CD8-positive, alpha-beta memory T cell (primary cell): ENCODE measurements at places on chromosomes 3 and 15. TPM values are rescaled to one million over a fixed set of nuclear protein-coding genes. Genes with fewer than 3 reads are reported as not detected.

Gene ST6GAL1
- 96.8 TPM for total RNA-seq

Gene MB21D2
- total RNA-seq, result 1.1 TPM

DNA sequence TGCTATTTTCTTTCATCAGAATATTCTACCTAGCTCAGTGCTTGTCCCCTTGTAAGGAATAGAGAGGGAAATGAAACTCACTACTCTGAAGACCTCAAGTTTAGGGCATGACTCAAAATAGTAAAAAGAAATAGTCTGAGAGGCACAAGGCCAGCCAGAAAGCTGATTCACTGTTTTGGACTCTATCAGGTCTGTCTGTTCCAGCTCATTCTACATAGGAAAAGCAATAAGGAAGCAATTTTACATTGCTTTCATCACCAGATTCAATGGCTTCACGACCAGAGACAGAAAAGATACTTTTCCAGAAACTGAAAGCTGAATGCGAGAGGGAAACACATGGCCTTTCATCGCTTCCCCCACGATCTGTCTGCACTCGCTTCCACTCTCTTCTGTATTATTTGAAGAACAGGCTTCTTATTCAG is 276.0 kb downstream of the GBE1 start:
- no peaks in the 10 kb centered on the region for H3K36me3 ChIP-seq
- no peaks in the 10 kb centered on the region for H3K27me3 ChIP-seq
- no peak overlapping the region for H3K27ac ChIP-seq
- DNase-seq, result no peak
- H3K4me3 ChIP-seq, result no peak overlapping the region

- no peaks in the 10 kb centered on the region for H3K27me3 ChIP-seq
- H3K4me1 ChIP-seq, result peaks cover 30% of the 10 kb centered on the region
- no peaks in the 10 kb centered on the region for H3K36me3 ChIP-seq
- DNase-seq, result no peak
Observed at GRCh38 chr3:105821433-105821832, 47.4 kb downstream of the CBLB start.
